Mucosa of descending colon (tissue), 3 donors: ENCODE measurements at places on chromosomes 3 and 15. TPM values are rescaled to one million over a fixed set of nuclear protein-coding genes. Genes with fewer than 3 reads are reported as not detected.

DNA sequence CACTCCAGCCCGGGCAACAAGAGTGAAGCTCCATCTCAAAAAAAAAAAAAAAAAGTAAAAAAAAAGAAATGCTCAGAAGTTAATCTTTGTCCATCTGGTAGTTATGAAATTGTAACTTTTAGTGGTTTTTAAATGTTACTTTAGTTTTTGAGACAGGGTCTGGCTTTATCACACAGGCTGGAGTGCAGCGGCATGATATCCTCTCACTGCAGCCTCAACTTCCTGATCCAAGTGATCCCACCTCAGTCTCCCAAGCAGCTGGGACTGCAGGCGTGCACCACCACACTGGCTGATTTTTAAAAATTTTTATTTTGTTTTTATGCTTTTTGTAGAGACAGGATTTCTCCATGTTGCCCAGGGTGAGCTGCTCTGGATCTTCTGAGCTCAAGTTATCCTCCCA is 1.3 kb downstream of the RNU5B-1 start:
- DNase-seq = no peak

DNA sequence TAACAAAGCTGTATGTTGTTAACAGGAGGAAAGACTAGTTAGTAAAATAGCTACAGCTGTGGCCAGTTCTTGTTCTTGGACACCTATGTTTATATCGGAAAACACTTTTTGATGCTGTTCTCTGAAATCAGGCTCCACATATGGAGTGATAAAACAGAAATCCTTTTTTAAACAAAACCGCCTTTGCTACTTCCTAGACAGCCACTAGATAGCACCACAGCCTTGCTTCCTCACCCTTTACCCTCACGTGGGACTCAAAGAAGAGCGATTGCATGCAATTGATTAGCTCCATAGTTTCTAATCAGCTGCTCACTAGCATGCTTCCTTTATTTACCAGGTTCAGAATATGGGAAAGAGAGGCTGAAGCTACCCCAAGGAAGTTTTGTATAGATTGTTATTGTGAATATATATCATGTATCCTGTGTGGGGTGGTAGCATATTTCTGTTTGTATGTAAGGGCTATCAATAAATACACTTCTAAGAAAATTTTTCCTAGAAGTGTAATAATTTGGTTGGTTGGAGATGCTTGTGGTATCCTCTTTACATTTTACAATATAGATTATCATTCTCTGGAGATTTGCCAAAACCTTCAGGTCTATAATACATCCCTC is 4.3 kb upstream of the MTFMT start:
- no peak for DNase-seq

DNA sequence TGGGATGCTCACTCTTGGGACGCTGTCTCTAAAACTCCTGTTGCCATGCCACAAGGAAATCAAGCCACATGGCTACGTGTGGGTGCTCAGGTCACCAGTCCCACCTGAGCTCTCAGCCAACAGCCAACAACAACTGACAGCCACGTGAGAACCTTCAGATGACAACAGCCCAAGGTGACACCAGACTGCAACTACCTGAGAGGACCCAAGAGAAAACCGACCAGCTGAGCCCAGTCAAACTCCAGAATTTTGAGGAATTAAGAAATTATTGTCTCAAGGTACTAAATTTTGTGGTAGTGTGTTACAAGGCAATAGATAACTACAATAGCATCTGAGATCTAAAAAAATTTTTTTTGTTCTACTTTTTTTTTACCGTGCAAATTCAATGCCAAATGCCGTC is 75.2 kb downstream of the ITGA11 start:
- no peak for DNase-seq

C3orf18 gene
- total RNA-seq = 2.5 TPM

- DNase-seq = no peak
These were observed 68.0 kb upstream of the AP4E1 start for GRCh38 chr15:50840520-50840919.

GABRR3 gene
- not detected for total RNA-seq

CCR9 gene
- total RNA-seq = 0.12 TPM

DNA sequence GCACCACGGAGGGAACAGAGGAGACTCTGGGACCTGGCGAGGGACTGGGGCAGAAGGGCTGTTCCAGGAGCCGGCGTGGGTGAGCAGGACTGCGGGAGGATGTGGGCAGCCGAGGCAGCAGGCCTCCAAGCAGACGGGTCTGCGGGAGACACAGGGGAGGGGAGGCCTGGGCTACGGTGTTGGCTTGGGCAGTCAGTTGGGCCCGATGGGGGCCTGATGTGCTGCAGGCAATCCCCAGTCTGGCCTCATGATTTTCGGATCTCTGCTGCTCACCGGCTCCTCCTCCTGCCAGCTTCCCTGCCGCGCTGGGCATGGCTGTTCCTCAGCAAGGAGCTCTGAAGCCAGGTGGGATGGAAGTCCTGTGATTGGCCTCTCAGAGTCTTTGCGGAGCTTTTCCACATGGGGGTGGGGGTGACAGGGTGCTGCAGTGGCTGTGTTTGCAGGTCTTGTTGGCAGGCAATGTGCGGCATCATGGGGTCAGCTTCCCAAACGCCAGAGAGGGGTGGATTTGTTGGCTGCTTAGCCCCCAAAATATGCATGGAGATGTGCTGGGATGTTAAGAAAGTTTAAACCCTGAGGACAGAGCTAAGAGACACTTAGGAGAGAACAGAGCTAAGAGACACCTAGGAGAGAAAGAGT is 19.3 kb downstream of the MINAR1 start:
- no peak for DNase-seq

DNA sequence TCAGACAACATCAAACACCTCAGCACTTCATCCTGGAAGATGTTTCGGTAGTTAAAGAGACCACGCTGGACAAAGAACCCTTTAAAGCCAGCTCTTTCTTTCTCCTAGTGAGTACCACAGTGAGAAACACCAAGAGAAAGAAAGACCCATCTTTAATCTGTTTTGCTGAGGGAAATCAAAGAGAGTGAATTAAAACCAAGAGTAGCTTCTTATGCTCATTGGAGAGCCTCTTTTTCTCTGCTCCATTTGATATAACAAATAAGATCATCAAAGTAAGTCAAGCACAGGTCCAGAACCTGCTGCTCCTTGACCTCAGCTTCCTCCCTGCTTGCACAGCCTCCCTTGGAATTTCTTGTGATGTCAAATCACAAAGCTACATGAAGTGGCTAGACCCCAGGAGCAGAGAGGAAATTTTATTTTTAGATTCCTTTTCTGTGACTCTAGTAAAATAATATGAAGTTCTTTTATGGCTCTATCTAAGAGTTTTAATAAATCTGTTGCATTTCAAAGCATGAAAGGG is 436.4 kb downstream of the C3orf38 start:
- no peak for DNase-seq

ARGFX gene
- not detected for total RNA-seq

DNA sequence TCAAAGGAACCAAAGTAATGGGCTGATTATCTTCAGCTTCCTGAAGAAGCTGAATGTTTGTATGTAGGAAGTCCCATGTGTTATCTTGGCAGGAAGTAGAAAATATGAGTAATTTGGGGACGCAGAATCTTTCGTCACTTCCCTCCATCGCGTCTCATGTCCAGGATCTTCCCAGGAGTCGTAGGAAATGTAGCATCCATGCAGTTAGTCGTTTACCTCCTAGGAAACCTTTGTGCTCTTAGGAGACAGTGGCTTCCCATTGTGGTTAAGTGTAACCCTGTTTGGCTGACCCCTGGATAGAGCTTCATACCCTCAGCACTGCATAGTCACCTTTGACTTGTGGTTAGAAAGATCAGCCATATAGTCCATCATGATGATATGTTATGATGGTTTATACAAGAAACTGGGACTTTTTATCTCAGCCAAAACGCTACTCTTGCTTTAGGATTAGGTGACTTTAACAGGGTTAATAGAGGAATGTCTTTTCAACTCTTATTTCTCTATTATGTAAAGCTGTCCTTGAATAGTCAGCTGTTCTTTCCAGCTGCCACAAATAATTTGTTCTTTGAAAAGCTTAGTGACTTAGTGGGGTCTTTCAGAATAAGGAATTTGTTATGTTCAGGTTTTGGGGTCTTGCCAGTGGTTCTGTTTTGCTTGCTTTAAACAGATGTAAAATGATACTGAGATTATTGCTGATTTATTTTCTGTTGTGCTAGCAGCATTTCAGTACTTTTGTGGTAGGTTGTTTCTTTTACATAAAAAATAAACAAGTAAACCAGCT is 92.2 kb downstream of the KLHL25 start:
- no peak for DNase-seq

CAMK2N2 gene
- total RNA-seq = not detected

DNA sequence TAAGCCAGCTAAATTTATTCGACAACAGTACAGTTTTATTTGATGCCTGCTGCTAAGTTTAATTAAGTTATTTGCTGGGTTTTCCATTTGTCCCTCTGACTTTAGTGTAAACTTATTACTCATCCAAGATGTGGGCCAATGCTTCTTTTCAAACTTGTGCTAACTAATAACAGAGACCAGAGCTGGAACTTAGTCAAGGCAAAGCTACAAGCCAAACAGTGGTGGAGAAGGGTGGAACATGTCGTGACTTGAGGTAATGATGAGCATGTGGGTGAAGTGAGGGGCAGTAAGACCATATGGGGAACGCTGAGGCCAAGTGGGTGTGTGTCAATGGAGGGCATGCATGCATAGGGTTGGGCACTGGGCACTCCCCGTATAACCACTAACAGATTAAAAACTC is 63.9 kb downstream of the NMD3 start:
- no peak for DNase-seq

DNA sequence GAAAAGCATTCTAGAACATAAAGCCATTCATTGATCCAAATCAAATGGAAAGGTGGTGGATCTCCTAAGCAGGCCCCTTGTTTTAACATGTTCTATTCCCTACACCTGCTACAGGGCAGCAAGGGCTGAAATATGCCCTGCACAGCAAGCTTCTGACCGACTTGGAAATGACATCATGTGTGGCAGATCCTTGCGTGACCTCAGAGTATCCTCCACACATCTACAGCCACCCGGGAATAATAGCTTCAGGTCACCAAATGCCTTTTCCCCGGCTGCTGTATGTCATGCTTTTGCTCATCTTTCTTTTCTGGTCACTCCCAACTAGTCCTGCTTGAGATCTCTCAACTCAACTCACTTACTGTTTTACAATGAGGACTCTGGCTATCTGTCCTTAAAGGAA is 158.2 kb downstream of the ZNF385D start:
- no peak for DNase-seq

DNA sequence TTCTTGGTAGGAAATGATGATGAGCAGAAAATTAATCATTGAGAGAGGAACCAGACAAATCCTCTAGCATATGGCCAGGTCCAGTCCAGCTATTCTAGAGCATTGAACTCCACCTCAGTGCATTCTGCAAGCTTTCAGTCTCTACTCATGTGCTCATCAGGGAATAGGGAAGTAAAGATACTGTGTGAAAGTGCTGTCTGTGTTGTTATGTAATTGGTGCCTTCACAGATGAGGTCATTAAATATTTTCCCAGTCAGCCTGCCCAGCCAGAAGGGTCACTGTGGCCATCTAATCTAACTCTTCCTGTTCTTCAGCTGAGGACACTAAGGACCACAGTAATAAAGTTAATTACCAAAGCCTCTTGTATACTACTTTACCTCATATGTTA is 28.2 kb downstream of the C3orf62 start:
- peak; percentile 11 for DNase-seq

DNA sequence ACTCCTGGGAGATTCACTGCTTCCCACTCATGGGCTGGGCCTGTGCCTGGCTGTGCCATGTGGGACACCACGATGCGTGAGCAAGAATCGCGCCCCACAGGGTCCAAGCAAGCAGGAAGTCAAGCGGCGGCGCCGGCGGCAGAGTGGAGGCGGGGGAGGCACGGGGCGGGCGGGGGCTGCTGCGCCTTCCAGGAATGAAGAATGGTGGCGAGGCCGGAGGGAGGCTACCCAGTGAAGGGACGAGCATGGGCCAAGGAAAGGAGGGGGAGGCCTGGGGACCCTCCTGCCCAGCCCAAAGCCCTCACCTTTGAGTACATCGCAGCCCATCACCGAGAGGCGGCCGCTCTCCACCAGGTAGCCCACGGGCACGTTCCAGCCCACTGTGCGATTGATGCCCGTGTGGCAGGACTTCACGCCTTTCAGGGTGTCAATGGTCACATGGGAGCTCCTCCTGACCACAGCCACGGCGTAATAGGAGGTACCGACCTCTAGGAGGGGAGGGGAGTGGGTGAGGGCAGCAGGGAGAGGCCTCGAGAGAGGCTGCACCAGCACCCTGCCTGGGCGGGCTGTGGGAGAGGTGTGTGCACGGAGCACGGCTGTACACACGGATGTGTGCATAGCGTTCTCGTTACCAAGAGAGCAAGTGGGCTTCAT is 5.5 kb downstream of the MELTF start:
- no peak for DNase-seq

- DNase-seq = no peak
These were observed 11.2 kb downstream of the TMC3 start for GRCh38 chr15:81362790-81363189.

ANKRD34C gene
- 0.06 TPM for total RNA-seq

C3orf49 gene
- not detected for total RNA-seq

GRCh38 chr3:1469687-1470086 is 376.9 kb downstream of the CNTN6 start:
- no peak for DNase-seq

- no peak for DNase-seq
These were observed 265.3 kb upstream of the TGFBR2 start for GRCh38 chr3:30341079-30341478.

TRPM1 gene
- total RNA-seq = not detected

- no peak for DNase-seq
These were observed 301.2 kb upstream of the NR2E3 start for GRCh38 chr15:71509139-71509538.

- no peak for DNase-seq
These were observed 4.7 kb upstream of the COL6A5 start for GRCh38 chr3:130340766-130341165.

DNA sequence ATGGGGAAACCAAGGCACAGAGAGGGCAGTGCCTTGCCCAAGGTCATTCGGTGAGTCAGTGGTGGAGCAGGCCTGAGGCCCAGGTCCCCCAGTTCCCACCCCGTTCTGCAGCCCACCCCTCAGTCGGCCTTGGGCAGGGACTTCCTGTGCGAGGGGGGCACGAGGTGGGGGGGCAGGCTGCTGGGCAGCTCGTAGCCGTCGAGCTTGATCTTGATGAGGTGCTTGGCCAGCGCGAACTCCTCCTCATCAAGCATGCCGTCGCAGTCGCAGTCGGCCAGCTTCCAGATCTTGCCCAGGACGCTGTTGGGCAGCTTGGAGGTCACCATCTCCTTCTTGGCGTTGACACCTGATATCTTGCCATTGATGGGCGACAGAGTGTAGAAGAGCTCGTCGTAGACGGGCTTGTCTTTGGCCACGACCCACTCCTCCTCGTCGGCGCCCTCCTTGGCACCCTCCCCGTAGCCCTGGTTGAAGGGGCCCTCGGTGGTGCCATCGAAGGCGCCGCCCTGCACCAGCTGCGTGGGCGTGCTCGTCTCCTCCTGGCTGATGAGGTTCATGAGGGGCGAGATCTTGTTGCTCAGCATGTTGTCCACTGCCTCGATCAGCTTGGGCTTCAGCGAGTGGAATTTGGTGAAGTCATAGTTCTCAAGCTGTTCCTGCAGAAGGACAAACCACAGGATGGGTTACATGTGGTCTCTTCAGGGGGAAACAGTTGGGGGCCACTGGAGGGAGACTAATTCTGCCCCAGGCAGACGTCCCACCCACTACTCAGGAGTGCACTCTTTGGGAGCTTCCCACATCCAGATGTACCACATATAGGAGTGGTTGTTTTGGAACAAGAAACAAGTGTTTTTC is 6.9 kb upstream of the SPTBN5 start:
- no peak for DNase-seq
